Smooth muscle cell of trachea (primary cell): ENCODE measurements at places on chromosomes 2 and 18. TPM values are rescaled to one million over a fixed set of nuclear protein-coding genes. Genes with fewer than 3 reads are reported as not detected.

Gene NR4A2
- 0.15 and 0.33 TPM in 2 replicates for total RNA-seq

Gene SH2D6
- 0.66 TPM in 1 of 2 replicates, not detected in the other for total RNA-seq

Gene SPP2
- not detected in 2 replicates for total RNA-seq

Gene ITGA4
- total RNA-seq, result 81.6 and 92.3 TPM in 2 replicates

Gene RGPD3
- 0.29 and 0.33 TPM in 2 replicates for total RNA-seq
